ENCODE measurements at places on chromosomes 4 and X.

DNA sequence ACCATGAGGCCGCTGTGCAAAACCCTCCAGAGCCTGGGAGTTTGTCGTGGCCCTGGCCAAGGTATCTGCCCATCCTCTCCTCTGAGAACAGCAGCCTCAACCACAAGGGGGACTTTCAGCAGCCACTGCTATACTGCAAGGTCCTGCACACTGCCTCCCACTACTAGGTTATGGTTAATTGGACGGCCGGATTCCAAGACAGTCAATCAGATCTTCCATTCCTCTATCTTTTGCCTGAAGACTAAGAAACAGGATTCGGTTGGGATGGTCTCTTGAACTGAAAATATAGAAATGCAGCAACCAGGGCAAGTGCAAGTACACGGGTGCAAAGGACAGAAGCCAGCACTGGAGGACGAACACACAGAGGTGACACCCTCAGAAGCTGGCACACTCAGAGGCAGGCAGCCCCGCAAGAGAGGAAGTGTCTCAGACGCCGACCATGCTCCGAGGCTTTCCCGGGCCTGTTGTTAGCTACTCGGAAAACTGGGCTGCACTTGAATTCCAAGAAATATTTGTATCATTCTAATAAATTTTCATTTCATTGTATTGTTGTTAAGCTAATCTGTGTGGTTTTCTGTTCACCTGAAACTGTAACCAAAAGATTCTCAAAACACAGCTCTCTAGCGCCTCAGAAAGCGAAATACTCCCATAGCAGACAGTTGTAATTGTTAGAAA is 63.3 kb downstream of the AFAP1 start:
- no peak for DNase-seq

- DNase-seq = no peak
These were observed 835 bp downstream of the TMEM185A start for GRCh38 chrX:149630681-149631233.

- DNase-seq = no peak
These were observed 60.3 kb downstream of the EGF start for GRCh38 chr4:109972786-109973528.

DNA sequence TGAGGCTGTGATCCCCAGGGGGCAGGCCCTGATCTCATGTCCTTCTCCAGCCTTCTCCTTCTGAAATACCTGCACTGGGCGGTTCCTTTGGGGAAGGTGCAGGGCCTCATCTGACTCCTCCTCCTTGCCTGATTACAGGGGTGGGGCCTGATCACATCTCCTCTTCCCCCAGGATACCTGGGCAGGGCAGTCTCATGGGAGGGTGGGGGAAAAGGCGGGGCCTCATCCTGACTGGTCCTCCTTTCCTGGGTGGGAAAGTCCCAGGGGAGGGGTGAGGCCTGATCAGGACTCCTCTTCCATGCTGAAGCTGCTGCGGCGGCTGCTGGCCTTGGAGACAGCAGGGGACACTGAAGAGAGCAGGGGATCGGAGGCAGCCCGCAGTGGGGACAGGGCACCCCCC is 13.3 kb downstream of the TFE3 start:
- no peak for DNase-seq

- no peak for DNase-seq
These were observed 14.7 kb downstream of the WDR44 start for GRCh38 chrX:118360429-118361125.

DNA sequence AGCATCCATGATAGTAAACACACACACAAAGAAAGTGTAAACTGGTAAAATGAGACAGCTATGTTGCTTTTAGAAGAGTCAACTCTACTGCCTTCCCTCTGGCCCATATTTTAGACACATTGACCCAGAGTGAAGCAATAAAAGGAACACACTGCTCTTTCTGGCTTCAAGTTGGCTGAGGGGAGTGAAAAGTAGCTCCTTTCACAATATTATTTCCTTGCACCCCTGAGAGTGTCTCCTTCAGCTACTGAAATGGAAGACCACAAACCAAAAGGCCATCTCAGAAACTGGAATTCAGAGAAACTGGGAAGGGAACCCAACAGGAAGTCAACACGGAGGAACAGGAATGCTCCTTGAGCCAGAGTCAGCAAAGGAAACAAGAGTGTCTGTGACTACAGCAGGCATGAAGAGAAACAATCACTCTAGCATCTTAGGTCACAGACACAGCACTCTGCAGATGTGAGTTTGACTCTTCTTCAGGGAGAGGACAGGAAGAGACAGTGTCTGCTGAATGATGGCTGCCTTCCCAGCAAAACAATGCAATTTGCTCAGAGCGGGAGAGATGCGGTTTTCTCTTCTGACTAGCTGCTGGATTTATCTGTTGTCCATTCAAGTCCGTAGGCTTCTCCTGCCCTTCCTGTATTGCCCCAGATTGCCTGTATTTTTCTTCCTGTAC is 106.7 kb downstream of the SPATA18 start:
- no peak for DNase-seq

DNA sequence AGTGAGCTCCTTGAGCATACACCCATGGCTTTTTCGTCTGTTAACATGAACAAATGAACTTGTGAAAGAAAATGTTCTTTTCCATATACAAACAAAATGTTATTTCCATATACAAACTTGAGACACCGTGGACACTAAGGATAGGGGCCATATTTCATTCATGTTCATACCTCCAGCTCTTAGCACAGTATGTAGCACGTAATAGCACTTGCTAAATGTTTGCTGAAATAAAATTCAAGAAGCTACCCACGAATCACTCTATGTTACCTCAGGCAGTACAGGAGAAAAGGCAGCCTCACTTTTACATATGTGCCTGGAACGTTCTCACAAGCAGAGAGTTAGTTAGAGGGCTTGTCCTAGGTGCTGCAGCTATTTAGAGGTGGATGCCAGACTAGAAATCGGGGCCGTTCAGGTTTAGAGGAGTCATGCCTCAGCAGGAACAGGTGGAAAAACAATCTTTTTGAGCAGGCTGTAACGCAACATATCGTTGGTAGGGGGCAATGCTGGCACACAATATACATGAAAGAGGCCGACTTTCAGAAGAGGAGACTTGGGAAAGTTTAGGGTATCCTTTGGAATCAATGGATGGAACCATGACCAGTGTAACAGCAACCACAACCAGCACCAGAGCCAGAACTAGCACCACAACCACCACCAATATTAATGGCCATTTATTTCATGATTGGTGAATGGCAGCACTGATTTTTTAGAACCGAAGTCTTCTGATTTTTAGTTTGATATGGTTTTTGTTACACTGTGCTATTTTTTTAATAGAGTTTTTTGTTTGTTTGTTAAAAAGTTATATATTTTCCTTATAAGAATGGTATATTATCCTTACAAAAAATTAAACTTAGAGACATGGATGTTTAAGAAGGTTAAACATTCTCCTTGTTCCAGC is 14.8 kb upstream of the PAQR3 start:
- DNase-seq = no peak

DNA sequence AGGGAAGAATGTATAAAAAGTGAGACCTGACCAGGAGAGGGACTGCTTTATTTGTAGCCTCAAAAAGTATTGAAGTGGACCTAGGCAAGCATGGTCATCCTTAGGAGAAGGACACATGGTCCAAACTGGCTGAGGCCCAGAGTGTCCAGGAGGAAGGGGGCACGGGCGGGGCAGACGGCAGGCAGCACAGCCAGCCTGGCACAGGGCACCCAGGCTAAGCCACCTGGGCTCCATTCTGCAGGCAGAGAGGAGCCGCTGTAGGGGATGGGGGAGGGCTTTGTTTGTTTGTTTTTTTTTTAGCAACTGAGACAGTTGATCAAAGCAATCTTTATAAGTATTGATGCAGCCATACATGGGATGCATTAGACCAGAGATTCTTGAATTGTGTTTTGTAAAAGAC is 188.6 kb downstream of the PRDM5 start:
- no peak for DNase-seq

- no peak for DNase-seq
These were observed 87.2 kb downstream of the RASL11B start for GRCh38 chr4:52949336-52949735.

GRCh38 chrX:51743179-51743957 is at the start of gene GSPT2:
TSS of gene GSPT2 (plus strand) at chrX:51743442. CDS start at chrX:51743627, 185 bp downstream.
- DNase-seq = peak; percentile 72

- DNase-seq = no peak
These were observed 137.5 kb upstream of the INPP4B start for GRCh38 chr4:142983589-142983988.

DNA sequence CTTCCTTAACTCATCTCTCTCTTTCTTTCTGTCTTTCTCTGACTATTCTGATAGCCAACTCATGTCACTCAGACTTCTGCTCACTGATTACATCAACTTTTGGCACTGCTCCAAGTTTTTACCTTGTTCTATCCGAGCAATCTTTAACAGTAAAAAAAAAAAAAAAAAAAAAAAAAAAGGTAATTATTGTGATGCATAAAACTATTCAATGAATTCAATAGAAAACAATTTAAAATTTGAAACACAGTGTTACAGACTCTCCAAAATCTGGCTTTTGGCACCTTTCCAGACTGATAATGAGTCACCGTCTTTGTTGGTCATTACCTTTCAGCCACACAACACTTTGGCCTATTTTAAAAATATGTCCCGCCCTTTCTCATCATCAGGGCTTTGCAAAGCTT is 229.5 kb downstream of the GALNTL6 start:
- no peak for DNase-seq

- DNase-seq = no peak
These were observed 56.9 kb downstream of the PCGF3 start for GRCh38 chr4:762211-763190.

DNA sequence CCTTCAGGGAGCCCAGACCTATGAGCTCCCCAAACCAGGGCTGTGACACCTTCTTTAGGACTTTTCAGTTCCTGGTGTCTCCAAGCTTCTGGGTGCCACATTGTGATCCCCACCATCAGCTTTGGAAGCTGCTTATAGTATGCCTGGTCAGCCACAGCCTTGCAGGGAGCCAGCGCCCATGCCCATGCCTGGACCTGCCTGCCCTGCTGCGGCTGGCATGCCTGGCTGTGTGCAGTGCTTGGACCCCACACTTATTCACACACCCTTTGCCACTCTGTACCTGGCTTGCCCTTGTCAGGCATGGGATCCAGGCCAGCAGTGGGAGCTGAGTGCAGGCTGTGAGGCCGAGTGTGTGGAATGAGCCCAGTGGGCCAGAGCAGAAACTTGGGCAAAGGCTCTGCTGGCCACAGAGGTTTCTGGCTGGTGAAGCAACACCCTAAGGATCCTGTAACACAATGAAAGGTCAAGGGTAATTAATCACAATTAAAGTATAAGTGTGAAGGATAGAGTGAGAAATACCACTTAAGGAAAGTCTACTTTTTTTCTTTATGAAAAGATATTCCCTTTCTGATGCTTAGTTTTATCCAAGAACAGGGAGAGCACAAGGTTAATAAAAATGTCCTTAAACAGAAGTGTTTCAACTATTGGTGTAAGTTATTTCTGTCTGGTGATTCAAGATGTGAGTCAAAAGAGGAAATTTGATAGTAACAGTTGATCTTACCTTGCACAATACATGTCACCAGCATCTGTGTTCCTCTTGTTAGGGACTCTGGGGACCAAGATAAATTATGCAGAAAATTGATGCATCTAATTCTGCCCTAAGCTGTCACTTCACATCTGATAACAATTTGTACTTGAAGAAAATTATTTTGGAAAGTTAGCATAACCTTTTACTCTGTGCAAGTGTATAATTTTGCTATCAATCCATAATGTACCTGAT is 161.8 kb downstream of the FAM47A start:
- DNase-seq = no peak

GRCh38 chr4:181569553-181569952 is 673.6 kb upstream of the TENM3 start:
- DNase-seq = no peak

DNA sequence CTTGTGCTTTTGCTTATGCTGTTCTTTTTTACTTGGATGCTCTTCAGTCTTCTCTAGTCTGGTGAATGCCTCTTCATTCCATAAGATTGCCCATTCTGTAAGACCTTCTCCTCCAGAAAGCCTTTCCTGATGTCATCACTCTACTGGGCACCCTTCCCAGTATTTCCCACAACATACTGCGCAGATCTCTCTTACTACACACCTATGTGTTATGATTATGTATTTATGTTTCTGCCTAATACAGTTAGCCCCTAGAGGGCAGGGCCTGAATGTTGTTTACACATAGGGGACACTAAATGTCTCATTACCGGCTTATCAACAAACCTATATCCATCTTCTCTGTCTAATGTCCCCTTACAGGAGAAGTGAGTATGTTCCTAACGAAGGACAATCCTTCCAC is 21.1 kb downstream of the AIFM1 start:
- no peak for DNase-seq

DNA sequence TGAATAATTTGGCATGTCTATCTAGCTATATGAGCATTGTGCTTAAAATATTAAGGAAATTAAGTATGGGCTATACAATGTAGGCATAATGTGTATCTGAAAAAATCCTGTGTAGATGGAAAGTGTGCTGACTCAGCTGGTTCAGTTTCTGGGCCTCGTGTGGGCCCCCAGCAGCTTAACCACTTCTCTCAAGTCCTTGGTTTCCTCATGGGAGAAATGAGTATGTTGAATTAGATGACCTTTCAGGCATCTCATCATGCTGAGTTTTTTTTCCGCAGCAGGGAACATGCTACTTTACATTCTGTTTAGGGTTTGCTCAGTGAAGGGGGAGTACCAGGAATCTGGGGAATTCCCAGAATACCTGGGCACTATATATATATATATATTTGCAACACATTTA is 30.5 kb downstream of the RHOH start:
- peak; percentile 81 for DNase-seq

GRCh38 chr4:37645736-37646135 is 40.4 kb downstream of the RELL1 start:
- DNase-seq = no peak

- DNase-seq = no peak
These were observed 52.4 kb downstream of the MID2 start for GRCh38 chrX:107878106-107878505.

GRCh38 chrX:68945603-68946228 is 116.9 kb downstream of the EFNB1 start:
- DNase-seq = no peak

- no peak for DNase-seq
These were observed 20.2 kb upstream of the TCP11X2 start for GRCh38 chrX:102491766-102492165.

GRCh38 chrX:41491267-41492004 is 44.3 kb downstream of the NYX start:
- DNase-seq = no peak

DNA sequence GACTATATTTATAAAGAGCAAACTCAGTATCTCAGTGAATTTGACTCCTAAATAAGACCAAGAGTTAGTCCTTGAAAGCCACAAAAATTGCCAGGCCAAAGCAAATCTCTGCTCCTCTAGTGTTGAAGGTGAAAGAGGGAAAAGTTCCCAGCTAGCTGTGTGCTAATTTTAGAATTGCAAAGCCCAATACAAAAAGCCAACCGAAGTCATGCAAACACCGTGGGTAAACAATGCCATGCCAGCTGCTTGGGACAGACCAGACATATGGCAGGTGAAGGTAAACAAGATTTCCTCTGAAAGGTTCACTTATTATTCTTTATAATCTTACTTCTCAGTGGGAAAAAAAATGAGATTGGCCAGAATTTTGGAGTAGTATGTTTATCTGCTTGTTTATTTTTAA is 80.5 kb upstream of the LNX1 start:
- no peak for DNase-seq

- DNase-seq = no peak
These were observed 38.9 kb upstream of the CLCN4 start for GRCh38 chrX:10117864-10118377.

Measured in stimulated activated CD4-positive, alpha-beta T cell treated with anti-CD3 and anti-CD28 coated beads, Interleukin-1b, Interleukin-23, amount 100 ng/mL, for 48 hours (primary cell).